ENCODE measurements at places on chromosomes 13 and 19.

DNA sequence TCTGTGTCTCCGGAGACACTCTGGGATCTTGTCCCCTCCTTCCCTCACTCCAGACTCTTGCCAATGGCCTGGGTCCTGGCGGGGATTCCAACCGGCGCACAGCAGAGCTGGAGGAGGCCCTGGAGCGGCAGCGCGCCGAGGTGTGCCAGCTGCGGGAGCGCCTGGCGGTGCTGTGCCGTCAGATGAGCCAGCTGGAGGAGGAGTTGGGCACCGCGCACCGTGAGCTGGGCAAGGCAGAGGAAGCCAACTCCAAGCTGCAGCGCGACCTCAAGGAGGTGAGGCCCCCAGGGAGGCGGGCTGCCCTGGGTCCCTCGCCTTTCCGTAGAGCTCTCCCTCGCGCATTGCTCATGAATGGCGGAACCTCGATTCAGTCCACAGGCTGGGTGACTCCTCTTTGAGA lies 11.0 kb downstream of the PPFIA3 start:
- no peak for DNase-seq

DNA sequence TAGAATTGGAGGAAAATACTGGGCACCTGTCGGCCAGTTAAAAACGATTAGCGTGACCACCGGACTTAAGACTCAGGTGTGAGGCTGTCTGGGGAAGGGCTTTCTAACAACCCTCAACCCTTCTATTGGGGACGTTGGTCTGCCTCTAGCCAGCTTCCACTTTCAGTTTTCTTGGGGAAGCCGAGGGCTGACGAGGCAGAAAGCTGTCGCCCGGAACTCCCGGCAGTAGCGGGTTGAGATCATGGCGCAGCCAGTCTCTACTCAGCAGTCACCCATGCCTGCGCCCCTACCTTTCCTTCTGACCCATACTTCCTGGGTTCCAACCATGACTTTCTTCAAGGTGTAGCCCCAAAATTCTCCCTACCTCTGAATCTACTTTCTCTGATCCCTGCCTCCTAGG lies 1424.1 kb downstream of the SLITRK1 start:
- DNase-seq: no peak

- DNase-seq: no peak
These were observed 145.6 kb upstream of the KLHL1 start for GRCh38 chr13:70253834-70254233.

DNA sequence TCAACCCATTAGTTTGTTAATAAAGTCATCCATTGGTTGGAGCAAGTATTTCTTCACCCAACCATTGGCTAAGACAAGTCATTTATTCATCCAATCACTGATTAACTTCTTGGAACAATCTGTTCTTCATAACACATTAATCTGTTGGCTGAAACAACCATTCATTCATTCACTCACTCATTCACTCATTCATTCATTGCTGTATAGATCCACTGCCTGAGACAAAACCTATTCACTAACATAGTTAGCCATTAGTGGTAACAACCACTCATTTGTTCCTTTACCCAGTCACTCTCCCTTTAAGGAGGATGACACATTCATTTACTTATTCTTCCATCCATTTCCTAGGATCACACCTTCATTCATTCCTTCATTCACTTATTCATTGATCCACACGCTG lies 15.2 kb downstream of the EML2 start:
- no peak for DNase-seq

- DNase-seq: no peak
These were observed 2.4 kb downstream of the SMIM24 start for GRCh38 chr19:3477951-3478350.

GRCh38 chr19:30792561-30793505 lies 420.6 kb downstream of the ZNF536 start:
- DNase-seq: no peak

- DNase-seq: no peak
These were observed 41.7 kb downstream of the TNFSF11 start for GRCh38 chr13:42615691-42616090.

DNA sequence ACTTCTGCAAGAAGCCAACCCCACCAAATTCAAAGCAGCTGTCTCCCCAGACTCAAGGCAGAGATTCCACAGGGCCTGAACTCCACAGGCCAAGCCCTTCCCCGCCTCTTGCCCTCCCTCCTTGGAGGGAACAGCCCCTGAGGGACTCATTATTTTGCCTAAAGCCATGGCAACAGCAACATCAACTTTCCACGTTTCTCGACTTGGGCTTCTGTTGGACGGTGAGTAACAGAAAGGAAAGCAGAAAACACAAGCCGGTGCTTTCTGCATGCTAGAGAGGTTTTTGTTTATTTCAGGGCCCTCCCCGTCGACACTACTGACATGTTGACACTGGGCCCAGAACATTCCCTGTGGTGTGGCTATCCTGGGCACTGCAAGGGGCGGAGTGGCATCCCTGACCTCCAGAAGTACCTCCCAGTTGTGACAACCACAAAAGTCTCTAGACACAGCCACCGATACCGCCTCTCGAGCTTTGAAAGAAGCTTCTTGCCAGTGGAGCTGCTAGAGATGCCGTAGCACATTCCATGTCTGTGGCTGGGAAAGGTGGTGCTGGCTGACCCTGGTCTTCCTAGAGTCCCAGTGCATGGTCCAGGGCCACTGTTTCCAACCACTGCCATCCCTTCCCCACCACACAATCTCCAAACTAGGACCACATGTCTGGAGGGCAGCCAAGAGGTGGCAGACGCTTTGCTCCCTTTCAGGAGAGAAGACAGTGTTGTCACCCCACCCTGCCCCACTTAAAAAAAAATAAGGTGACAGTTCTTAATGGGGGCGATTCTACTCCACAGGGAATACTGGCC lies 12.8 kb downstream of the CAPS start:
- DNase-seq: peak; percentile 51

DNA sequence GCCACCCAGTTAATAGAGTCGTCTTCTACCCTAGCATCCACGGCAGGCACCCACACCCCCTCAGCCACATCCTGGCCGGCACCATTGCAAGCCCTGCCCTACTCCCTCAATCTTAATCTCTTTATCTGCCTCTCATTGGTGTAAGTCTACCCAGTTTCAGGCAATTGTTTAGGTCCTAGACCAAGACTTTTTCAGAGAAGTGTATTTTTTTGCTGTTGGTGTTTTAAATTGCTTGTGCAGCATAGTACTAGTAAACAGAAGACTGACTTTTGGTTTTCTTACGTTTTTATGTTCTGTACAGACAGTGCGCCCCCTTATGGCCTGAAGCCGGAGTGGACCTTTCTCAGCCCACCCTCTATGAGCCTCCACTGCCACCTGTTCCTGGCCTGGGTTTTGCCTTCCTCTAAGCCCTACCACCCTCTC lies 2.3 kb upstream of the LCP1 start:
- peak; percentile 58 for DNase-seq

- peak; percentile 65 for DNase-seq
These were observed 2.6 kb upstream of the PRKCG start for GRCh38 chr19:53879140-53880081.

GRCh38 chr19:45972947-45973540 lies 621 bp downstream of the NOVA2 start:
- no peak for DNase-seq

DNA sequence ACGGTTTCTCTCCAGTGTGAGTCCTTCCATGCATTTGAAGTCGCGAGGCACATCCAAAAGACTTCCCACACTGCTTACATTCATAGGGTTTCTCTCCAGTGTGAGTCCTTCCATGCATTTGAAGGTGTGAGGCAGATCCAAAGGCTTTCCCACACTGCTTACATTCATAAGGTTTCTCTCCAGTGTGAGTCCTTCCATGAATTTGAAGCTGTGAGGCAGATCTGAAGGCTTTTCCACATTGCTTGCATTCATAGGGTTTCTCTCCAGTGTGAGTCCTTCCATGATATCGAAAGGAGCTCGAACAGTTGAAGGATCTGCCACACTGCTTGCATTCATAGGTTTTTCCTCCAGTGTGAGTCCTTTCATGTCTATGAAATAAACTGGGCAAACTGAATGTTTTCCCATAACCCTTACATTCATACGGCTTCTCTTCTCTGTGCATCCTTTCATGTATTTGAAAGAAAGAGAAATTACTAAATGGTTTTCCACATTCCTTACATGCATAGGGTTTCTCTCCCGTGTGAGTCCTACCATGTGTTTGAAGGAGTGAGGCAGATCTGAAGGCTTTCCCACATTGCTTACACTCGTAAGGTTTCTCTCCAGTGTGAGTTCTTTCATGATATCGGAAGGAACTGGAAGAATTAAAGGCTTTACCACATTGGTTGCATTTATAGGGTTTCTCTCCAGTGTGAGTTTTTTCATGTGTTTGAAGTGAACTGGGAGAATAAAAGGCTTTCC lies 20.3 kb downstream of the ZNF433 start:
- no peak for DNase-seq

- DNase-seq: peak; percentile 80
These were observed 6.2 kb downstream of the ILF3 start for GRCh38 chr19:10660346-10660745.

- DNase-seq: no peak
These were observed 453.0 kb downstream of the SLITRK5 start for GRCh38 chr13:88124142-88124541.

- peak; percentile 8 for DNase-seq
These were observed 305.3 kb downstream of the IRS2 start for GRCh38 chr13:109481040-109481439.

GRCh38 chr19:9885077-9885552 lies 50.0 kb downstream of the PIN1 start:
- no peak for DNase-seq

GRCh38 chr19:11422163-11423065 lies 3.3 kb upstream of the RGL3 start:
- DNase-seq: peak; percentile 78

- DNase-seq: no peak
These were observed 230.1 kb downstream of the KCTD12 start for GRCh38 chr13:76656056-76656455.

DNA sequence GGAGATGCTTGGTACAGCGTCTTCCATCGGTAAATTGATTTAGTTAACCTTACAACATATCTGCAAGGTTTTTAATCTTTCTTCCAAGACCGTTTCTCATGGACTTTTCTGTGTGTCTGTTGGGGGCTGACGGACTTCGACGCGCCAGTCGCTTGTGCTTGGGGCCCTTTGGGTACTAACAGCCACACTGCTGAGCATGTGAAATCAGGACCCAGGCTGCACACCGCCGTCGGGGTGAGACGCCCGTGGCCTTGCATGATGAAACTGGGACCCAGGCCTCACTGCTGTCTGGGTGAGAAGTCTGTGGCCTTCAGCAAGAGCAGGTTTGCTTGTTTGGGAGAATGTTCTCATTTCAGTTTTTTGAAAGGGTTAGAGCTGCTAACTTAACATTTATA lies 9.8 kb downstream of the ATP4B start:
- no peak for DNase-seq

DNA sequence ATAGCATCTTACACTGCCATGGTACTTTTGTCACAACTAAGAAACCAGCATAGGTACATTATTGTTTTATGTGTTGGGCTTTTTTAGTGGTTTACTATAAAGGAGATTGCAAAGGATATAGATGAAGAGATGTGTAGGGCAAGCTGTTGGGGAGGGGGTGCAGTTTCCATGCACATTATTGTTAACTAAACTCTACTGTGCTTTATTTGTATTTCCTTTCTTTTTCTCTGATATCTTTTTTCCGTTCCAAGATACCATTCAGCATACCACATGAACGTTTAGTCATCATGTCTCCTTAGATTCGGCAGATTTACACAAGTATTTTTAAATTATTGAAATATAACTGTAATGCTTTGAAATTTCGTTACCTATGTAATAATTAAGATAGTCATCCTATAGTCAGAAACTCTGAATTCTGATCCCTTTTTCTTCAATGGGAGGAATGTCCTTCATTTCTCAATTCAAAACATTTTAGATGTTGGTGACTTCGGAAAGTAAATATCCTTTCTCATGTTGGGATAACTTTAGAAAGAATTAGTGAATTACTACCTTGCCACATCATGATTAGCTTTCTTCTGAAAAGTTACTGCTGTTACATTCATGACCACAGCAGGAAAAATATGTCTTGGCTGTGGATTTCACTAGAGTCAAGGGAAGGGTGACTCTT lies 82.8 kb downstream of the FRY start:
- DNase-seq: no peak

DNA sequence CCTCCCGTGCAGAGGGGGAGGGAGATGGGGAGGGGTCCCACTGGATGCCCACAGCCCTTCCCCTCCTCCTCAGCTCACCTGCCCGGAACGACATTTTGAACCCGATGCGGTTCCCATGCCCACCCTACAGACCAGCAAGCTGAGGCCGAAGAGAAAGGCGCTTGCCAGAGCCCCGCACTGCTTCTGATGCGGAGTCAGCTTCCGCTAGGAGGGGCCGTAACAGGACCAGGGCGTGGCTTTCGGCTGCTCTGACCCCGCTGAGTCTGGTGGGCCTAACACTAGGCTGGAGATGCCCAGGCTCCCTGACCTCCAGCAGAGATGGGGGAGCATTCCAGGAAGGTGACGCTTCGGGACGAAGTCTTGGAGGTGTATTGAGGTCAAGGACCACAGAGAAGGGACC lies 6.7 kb downstream of the ONECUT3 start:
- DNase-seq: no peak

- no peak for DNase-seq
These were observed 19.7 kb upstream of the CLN5 start for GRCh38 chr13:76971851-76972829.

GRCh38 chr13:49213997-49214916 lies 5.9 kb upstream of the MLNR start:
- no peak for DNase-seq

DNA sequence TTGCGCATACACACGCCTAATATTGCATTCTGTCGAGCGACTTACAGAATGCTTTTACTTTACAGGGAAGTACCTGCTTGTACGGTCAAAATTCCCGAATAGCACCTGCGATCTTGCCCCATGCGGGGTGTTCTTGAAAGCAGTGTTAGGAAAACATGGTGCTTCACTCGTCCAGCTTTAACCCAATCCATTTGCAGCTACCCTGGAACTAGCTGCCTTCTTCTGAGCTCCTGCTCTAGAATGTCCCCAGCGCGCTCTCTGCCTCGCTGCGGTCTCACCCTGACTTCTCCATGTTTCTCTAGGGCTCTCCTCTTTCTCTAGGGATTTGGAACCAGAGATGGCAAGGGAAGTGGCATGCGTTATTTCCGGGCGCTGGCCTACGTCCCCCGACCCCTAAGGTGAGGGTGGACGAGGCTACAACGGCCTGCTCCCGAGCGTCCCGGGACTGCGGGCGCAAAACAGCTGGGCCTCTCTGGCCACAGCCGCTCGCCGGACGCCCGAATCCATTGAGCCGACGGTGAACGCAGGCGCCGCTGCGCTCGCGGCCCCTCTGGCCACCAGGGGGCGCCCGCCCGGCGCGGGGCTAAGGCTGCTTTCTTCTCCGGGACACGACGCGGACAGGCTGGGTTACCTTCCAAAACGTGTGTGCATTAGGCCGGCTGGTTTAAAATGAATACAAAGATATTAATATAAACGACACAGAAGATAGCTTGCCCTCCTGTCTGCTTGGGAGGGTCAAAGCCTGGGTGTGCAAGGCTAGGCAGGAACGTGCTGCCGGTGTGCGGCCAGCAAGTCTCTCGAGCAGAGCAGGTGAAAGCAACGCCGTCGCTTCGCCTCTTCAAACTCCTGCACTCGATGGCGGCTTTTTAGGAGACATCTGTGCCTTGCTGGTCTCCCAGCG lies 1.8 kb upstream of the SPRY2 start:
- peak; percentile 94 for DNase-seq

Data from trophoblast cell (in vitro differentiated cells and primary cell).